ENCODE measurements at places on chromosomes 7 and 10.

DNA sequence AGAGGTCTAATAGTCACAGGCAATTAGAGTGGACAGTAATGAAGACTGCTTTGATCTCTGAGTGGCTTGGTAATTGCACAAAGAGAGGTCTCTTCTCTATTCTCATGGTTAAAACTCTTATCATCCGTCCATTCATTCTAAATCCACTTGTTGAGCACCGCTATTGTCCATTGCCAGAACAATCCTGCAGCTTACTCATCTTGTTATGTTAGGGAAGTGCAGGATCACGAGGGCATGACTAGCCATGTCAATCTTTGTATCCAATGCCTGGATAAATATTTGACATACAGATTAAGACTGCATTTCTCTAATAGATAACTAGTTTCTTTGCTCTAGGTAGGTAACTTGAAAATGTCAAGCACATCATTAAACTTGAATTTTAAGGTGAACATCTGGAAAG is 14.9 kb downstream of the SFTPD start:
- no peak for DNase-seq

- DNase-seq: no peak
These were observed 35.5 kb downstream of the CAV1 start for GRCh38 chr7:116560021-116560970.

GRCh38 chr10:80094231-80094630 is 15.8 kb downstream of the TMEM254 start:
- DNase-seq: no peak

- no peak for DNase-seq
These were observed 127.5 kb downstream of the PARD3 start for GRCh38 chr10:34687434-34688210.

GRCh38 chr7:48035967-48036478 is 680 bp downstream of the C7orf57 start:
- DNase-seq: no peak

GRCh38 chr10:95377950-95378349 is 87.1 kb upstream of the PDLIM1 start:
- DNase-seq: no peak

GRCh38 chr10:120221873-120222485 is 235.0 kb upstream of the PLPP4 start:
- DNase-seq: no peak

DNA sequence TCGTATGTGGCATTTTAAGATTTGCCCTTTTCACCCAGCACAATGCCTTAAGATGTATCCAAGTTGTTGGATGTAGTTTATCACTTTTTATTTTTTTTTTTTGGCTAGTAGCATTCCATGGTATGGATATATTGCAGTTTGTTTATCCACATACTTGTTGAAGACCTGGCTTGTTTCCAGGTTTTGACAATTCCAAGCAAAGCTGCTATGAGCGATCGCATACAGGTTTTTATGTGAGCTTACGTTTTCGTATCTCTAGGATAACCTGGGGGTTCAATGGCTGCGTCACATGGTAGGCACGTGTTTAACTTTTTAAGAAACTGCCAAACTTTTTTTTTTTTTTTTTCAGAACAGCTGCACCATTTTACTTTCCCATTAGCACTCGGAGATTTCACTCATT is 32.2 kb downstream of the BAIAP2L1 start:
- no peak for DNase-seq

DNA sequence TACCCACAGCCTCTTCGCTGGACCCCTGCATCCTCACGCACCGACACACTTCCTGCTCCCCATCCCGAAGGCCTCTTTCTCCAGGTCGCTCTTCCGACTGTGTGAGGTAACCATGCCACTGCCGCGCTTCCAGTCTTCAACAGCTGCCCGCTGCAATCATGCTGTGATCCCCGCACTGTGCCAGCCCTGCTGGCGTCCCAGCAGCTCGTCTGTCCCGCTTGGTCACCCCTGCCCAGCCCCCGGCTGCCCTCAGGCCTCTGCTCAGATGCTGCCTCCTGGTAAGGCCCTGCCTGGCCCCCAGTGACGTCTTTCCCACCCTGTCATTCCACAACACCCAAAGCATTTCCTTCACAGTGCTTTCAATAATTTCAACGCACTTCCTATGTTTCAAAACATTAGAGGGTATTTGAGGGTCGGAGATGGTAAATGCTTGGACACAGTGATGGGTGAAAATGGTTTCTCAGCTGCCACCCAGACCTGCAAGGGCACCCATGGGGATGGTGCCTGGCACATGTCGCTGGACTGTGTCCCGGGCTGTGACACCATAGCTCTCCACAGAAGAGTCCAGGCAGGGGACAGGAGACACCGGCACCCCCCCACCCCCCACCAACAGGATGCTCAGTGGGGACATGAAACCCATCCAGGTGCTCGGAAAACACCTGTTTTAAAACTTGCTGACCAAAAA is 125.2 kb downstream of the MAD1L1 start:
- no peak for DNase-seq

DNA sequence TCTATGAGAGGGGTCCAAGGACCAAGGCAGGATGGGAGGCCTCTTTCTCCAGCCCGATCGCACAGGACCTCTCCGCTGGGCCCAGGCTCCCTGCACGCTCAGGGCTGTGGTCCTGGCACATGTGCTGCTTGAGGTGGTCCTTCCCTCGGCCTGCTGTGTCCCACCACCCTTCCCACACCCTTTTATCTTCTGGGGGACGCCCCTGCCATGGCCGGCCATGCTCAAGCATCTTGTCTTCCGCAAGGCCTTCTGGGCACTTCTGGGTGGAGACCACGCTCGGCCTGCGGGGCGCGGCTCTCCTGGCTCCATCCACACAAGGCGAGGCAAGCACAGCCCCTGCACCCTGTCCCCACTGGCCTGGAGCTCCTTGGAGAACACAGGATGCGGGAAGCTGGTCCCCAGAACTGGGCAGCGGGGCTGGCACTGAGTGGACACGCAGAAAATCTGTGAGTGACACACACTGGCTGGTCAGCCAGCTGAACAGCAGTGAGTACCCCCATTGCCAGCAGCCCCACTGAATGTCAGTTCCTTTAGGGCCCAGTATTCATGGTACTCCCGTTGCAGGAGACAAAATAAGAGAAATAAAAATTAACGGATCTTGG is 115.9 kb downstream of the TCERG1L start:
- no peak for DNase-seq

- DNase-seq: no peak
These were observed 84.5 kb upstream of the CSTF2T start for GRCh38 chr10:51783941-51784340.

- DNase-seq: peak; percentile 6
These were observed 171.5 kb upstream of the CDCA7L start for GRCh38 chr7:22117222-22117621.

- DNase-seq: no peak
These were observed 27.7 kb upstream of the BPGM start for GRCh38 chr7:134618756-134619530.

DNA sequence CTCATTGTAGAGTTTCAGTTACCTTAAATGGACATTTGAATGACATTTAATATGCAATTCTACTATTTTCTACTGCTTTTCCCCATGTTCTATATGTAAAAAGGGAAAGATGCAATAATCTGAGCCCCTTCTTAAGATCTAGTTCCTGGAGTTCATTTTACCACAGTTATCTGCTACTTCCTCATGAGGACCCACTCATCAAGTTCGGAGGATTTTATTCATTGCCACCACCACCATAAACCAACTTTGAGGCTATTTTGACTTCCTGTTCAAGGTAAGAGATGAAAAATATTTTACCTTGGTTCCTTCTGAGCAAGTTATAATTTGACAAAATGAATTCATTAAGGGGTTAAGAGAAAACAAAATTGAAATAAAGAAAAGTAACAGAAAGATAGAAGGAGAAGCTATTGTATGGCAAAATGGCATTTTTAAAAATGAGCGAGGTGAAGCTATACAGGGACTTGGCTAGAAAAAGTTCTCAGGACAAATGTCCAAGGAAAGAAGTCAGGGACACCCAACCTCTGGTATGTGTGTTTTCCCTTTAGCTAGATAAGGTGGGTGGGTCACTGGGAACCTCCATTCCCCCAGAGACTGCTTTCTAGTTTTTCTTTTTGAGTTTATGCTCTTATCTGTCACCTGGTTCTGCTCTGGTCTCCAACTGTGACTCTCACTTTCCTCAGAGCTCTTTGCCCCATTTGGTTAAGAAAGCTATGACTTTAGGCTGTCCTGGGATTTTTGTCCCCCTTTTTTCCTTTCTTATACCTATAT is 14.9 kb upstream of the FAM3C start:
- DNase-seq: no peak

DNA sequence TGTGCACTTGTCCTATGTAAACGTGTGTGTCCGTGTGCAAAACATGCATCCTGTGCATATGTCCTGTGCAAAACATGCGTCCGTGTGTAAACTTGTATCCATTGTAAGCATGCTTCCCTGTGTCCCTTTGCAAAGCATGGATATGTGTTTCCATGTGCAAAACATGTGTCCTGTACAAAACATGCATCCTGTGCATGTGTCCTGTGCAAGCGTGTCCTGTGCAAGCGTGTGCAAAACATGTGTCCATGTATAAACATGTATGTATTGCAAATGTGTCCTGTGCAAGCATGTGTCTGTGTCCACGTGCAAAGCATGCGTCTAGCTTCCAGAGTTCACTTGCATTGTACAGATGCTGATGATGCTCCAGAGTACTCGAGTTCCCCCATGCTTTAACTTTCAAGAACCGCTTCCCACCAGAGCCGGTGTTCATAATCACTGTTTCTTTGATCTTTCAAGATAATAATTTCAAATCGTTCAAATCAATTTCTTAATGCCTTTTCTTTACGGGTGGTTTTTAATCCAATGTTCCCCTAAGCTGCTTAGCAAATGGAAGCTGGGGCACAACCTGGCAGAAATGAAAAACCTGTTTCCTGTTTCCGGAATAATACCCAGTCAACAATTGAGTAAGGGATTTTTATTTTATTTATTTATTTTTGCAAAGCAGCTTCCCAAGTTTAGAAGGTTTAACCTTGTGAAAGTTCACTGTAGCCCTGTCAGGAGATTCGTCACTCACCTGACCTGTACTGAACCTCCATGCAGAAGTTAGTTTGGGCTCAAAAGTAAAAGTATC is 641 bp upstream of the ASB13 start:
- DNase-seq: no peak

GRCh38 chr10:84755311-84755710 is 426.9 kb downstream of the CCSER2 start:
- no peak for DNase-seq

- no peak for DNase-seq
These were observed 12.5 kb upstream of the LIMK1 start for GRCh38 chr7:74071121-74071520.

- DNase-seq: no peak
These were observed 59.3 kb downstream of the COL28A1 start for GRCh38 chr7:7476381-7476780.

- no peak for DNase-seq
These were observed 26.0 kb downstream of the SLC29A3 start for GRCh38 chr10:71344993-71345480.

DNA sequence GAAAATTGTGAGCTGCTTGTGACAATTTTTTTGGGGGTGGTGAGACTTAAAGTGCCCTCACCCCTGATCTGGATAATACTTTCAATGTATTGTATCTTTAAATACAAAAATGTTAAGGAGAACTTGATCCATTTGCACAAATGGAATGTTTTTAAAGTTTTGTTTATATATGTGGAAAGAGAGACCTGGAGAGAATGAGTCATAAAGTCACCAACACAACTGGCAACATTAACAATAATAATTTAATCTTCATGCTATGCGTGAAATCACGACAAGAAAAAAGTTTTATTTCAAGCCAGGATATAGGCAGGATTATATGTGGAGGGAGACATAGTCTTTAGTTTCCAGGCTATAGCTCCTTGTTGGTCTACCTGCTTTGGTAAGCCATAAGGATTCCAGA is 537.5 kb downstream of the GPAM start:
- DNase-seq: no peak

GRCh38 chr7:54796150-54796549 is 37.1 kb upstream of the SEC61G start:
- no peak for DNase-seq
